ENCODE measurements at places on chromosomes 16 and 17. TPM values are rescaled to one million over a fixed set of nuclear protein-coding genes. Genes with fewer than 3 reads are reported as not detected.

DNA sequence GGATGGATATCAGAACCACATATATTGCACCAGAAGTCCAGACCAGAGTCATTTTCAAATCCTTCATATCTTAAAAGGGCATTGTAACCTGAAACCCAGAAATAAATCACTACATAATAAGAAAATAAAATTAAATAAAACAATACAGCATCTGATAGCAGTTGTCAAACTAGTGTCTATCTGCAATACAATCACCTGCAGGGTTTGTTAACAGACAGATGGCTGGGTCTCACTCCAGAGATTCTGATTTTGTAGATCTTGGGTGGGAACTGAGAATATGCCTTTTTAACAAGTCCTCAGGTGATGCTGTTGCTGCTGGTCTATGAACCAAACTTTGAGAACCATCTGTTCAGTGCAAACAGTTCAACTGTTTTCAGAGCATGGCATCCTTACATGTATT is 37.6 kb downstream of the NME2 start:
- DNase-seq = no peak

- DNase-seq = no peak
These were observed 2.7 kb upstream of the HAP1 start for GRCh38 chr17:41736983-41737679.

DNA sequence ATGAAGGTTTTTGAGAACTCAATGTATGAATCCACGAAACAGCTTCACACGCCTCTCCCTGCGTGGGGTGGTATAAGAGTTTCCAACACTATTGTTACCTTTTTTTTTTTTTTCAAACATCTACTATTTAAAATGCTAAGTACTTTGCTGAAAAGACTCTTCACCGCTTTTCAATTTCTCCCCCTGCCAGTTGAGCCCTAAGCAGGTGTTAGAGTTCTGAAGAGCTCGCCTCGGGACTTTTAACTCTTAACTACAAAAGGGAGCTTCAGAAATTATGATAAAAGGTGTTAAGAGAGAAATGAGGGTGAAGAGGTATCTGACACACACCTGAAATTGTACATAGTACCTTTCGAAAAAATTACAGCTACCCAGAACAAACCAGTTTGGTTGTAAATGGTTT is 20.9 kb upstream of the PSMD7 start:
- no peak for DNase-seq

DNA sequence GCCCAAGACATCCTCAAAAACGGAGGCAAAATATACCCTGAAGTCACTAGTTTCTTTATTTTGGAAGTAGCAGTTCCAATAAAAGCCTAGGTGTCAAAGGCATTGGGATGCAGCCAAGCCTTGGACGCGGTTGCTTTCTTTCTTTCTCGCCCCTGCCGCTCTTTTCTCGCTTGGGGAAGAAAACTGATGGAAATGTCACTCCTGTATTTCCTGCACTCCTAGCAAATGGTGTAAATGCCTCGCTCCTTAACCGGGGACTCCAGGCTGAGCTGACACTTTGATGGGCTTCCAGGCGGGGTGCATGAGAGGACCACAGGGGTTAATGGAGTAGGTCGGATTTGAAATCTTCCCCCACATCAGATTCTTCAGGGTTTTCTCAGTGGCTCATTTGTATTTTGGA is 114.1 kb downstream of the FOXL1 start:
- DNase-seq = no peak

TPPP3 gene
- not detected for total RNA-seq

PDIA2 gene
- total RNA-seq = not detected

DNA sequence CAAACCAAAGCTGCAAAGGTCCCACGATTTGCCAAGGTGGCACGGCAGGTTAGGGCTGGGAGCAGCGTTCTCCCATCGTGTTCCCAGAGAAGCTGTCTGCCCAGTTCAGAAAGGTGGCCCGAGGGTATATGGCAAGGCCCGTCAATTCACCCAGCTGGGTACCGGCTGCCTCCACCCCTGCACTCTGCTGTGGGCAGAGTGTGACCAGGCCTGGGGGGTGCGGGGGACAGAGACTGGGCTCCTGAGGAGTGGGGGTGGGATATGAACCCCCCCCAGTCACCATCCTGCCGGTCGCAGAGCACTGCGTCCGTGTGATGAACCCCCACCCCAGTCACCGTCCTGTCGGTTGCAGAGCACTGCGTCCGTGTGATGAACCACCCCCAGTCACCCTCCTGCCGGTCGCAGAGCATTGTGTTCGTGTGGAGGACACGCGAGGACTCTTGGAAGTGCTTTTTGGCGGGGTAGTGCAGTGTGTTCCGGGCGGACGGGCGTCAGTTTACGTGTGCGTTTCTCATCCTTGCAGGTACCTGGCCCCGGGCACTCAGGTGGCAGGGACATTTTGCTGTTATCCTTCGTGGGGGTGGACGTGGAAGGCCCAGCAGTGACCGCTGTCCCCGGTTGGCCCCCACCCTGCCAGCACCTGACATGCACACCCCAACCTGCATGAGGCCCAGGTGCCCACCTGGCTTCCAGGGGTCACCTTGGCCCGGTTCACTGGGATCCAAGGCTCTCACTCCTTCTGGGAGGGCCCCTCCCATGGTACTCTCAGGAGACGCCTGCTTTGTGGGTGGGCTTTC is 2.7 kb upstream of the FASN start:
- no peak for DNase-seq

- DNase-seq = no peak
These were observed 52.7 kb upstream of the SLC25A19 start for GRCh38 chr17:75341784-75342486.

- no peak for DNase-seq
These were observed 761 bp upstream of the MATCAP1 start for GRCh38 chr16:67184453-67184994.

DNA sequence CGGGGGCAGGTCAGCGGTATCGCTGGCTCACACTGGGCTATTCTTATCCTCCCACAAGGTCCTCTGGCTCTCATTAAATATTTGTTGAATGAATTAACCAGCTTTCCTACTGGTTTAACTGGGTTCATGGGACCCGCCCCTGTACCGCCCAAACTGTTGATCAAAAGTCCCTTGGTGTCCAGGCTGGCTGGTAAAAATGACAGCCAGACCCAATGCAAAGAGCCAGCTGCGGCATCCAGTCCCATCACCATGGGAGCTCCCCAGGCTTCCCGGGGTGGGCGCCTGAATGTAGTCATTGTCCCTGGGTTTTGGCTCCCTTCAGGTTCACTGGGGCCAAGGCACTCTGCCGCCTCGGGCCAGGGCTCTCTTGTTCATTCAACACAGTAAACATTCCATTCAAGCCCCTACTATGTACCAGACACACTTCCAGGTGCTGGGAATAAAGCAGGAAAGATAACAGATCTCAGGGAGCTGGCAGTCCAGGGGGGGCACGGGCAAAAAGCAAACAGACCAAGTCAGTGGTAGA is 11.7 kb upstream of the ATP2C2 start:
- DNase-seq = no peak

DNA sequence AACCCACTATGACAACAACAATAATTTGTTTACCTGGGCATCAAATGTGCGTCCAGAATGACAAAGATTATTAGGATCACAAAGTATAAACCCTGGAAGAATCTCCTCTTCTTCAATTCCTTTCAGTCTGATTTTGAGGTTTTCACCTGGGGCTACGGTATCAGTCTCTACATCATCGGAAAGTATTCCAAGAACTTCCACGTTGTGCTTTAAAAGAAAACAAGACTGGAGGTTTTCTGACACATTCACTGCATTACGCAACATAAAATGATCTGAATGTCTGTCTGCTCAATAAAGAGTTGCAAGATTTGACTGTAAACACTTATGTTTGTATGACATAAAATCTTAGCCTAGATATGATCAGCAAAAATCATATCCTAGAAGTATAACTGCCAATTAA is 26.0 kb upstream of the RSL1D1 start:
- DNase-seq = no peak

DNA sequence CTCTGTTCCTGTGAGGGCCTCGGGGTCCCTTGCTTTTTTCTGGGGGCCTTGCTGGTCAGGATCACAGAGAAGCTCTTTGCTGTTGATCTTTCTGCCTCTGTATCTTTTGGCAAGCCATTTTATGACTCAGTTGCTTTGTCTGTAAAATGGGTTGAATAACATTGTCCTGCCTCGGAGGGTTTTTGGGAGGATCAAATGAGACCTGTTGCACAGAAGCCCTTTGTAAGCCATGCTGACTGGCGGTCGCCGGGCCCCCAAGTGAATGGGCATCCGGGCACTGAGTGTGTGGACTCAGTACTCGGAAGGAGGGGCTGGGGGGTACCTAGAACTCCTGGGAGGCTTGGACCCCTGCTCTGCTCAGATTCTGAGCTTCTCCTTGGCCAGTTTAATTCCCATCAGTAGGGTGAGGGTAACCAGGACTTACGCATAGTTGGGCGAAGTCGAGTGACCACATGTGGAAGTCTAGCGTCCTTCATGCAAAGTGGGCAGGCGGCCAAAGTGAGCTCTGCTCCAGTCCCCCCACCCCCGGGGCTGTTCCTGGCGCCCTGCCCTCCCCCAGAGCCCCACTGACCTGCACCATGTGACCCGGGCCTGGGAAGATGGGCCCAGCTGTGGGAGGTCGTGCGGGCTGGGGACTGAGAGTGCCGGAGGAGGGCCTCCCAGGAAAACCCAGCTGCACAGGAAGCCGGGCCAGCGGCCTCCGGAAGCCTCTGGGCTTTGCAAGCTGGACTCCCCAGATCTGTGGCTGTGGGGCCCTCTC is 284.0 kb downstream of the SEC14L1 start:
- DNase-seq = no peak

DNA sequence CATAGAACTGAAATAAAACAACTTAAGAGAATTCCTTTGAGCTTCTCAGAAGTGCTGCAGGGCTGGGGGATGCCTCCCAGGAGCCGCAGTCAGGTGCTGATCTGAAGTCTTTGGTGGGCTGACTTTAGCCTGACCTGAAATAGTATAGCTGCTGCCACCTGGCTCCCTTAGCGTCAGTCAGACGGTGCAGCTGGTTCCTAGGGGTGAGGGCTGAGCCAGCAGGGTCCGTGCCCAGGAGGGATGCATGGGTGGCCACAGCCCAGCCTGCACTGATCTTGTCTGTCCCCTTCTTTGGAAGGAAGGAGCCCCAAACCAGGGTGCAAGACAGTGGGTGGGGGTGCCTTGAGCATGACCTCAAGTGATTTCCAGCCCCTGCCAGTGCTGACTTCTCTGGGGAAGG is 11.5 kb downstream of the MAPT start:
- no peak for DNase-seq

GRCh38 chr16:89910717-89911354 is 7.8 kb upstream of the MC1R start:
- no peak for DNase-seq

CTRB2 gene
- not detected for total RNA-seq

- no peak for DNase-seq
These were observed 7.3 kb upstream of the KDM8 start for GRCh38 chr16:27195941-27196595.

DNA sequence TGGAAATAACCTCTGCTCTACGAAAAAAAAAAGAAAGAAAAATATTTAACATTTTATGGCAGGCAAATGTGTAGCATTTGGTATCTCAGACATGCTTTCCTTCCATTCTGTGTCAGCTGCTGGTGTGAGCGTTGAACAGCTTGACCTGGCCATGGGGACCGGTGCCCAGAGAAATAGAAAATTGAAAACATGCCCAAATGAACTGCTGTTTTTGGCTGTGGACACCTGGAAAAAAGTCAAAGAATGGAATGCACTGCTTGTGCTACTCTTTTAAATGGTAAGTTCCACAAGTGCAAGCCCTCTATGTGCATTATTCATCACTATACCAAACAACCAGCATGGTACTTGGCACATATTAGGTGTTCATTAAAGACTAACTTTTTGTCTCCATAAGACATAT is 127.2 kb downstream of the CDH8 start:
- DNase-seq = no peak

DNA sequence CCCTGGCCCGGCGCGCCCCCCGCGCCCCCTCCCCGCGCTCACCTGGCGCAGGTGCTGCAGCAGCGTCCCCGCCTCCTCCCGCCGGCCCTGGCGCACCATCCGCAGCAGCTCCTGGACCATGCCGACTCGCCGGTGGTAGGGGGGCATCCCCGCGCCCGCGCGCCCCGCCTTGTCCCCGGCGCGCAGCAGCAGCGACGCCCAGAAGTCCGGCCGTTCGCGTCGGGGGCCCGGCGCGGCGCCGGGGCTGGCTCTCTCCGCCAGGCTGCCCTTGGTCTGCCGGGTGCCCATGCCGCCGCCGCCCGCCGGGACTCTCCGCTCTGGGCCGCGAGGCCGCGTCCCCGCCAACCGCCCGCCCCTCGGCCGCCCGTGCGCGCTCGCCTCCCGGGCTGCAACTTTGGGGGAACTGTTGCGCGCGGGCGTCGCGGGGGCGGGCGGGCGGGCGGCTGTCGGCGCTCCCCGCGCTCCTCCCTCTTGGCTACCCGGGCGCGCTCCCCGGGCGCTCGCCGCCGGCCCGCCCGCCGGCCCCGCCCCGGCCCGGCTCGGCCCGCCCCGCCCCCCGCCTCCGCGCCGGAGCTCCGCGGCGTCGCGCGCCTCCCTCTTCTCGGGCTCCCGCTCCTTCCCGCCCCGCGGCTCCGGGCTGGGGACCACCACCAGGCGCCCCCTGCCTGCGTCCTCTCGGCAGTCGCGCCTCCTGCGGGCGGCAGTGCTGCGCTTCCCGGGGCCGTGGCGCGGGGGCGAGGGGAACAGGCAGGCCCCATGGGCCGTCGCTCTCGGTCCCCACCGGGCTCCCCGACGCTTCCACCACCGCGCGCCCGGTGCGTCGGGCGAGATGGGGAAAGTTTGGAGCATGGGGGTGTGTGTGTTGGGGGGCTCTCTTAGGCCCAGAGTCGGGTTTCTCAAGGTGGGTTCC is at the start of gene LRRC75A:
LRRC75A (minus strand) TSS at position 491 of the 910 bp plus-strand sequence; CDS start at position 288, 203 bp downstream.
- peak; percentile 49 for DNase-seq

DNA sequence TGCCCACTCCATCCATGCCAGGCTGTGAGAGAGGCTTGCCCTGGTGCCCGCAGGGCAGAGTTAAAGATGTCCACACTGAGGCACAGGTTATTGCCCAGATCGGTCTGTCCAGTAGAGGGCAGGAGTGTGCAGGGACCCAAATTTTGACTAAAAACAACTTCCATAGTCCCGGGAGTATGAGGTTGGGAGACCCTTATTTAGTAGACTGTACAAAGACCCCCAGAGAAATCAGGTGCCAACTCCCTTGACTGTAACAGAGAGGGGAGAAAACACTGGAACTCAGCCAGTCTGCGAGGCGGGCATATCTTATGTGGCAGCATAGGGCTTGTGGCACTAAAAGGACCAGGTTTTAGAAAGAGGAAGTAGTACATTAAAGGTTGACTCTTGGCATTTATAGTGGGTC is 43.4 kb downstream of the HNF1B start:
- DNase-seq = no peak

KCTD19 gene
- total RNA-seq = not detected

- DNase-seq = peak; percentile 72
These were observed 16.9 kb downstream of the DOC2B start for GRCh38 chr17:164303-165235.

DNA sequence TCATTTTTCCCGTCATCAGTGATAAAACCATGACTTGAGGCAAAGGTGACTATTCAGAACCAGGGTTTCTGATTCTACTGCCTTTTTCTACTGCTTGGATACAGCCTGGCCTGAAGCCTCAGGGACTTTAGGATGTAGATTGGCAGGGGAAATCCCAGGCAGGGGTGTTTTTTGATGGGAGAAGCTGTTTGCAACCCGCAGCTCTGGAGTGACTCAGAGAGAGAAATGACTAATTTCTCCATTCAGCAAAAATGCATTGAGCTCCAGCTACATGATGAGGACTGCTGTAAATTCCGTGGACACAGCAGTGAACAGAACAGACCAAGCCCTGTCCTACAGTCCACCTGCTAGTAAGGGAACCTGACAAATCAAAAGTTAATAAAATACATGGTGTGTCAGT is 560.6 kb downstream of the CDH13 start:
- DNase-seq = no peak

PRSS33 gene
- total RNA-seq = not detected

GRCh38 chr16:12067714-12068401 is 91.3 kb downstream of the SNX29 start:
- peak; percentile 39 for DNase-seq

CORO7 gene
- 161 TPM for total RNA-seq
